ENCODE measurements at places on chromosomes 7 and 10.

DNA sequence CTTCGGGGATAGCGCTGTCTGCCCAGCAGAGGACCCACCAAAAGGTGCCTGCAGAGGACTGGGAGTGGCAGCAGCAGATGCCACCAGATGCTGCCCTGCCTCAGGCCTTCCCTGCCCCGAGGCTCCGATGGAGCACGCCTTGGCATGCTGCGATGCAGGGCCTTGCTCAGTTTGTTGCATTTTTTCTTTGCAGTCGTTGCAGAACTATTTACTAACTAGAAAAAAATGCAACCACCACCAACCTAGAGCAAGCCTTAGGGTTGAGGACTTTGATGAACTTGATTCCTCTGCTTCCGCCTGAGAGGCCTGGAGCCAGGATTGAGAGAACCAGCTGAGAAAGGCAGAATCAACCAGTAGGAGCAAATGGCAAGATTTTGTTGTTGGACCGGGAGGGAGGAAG lies 585.6 kb upstream of the MKI67 start:
- DNase-seq = no peak

DNA sequence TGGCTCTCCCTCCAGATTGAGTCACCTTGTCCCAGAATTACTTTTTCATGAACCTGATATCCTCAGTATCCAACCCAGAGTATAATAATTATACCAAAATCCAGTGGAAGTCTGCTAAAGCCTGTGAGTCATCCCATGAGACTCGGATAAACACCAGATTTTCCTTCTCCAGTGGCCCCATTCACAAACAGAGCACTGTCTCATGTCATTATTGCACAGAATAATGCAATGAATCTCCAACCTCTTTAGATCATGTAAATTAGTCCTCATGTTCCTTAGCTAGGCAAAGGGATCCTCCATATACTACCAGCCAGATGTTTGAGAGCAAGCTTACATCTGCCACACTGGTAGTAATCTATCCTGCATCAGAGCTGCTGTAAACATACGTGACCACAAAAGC lies 89.0 kb downstream of the AMPH start:
- no peak for DNase-seq

GRCh38 chr10:71263376-71263775 lies 51.0 kb downstream of the UNC5B start:
- DNase-seq = no peak

DNA sequence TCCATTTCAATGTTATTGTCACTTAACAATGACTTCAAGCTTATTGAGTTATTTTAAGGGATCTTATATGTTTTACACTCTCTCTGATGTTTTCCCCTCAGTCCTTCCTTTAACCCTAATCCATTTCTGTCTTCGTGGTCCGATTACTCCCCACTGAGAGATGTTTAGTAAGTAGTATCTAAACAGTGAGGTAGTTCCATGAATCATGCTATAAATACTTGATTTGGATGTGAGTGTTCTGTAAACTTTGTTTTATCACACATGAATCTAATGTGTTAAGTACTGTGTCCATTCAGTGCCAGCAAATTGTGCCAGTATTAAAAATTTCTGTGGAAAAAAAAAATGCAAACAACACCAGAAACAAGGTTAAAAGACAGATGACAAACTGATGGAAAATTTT lies 18.6 kb downstream of the RPP30 start:
- DNase-seq = no peak

GRCh38 chr10:60896033-60896432 lies 48.0 kb downstream of the RHOBTB1 start:
- DNase-seq = no peak

DNA sequence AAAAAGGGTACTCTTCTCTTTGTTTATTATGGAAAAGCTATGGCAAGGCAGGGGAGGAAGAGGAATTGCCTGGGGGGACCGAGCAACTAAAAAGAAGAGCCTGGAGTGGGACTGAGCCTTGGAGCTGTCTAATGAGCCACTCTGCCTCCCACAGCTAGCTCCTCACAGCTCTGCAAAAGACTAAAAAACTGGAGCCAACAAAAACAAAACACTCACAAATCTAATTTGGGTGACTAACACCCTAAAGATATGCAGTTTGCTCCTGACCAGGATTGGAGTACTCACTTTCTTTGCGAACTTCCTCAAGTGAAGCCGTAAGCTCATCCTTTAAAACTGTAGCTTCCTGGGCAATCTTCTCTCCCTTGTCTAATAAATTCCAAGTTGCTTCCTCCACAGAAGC lies 89.4 kb downstream of the CTNNA3 start:
- DNase-seq = no peak

- DNase-seq = no peak
Observed at GRCh38 chr10:35631404-35631803, 10.7 kb downstream of the FZD8 start.

DNA sequence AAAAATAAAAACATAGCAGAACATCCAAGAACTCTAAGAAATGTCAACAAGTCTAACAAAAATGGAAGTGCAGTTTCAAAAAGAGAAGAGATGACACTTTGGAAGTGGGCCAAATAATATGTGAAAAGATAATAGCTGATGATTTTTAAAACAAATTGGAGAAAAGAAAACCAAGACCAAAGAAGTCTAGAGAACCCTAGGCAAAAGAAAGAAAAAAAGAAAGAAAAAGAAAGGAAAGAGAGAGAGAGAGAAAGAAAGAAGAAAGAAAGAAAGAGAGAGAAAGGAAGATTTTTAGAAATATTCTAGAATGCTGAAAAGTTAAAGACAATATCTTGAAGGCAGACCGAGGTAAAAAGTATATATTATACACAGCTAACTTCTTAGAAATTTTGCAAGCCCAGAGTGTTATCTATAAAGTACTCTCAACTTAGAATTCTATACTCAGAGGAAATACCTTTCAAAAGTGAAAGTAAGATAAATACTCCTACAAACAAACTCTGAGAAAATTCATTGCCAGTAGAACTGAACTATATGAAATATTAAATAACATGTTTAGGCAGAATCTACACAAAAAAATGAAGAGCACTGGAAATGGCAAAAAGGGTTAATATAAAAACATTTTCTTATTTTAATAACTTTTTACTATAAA lies 138.7 kb upstream of the SMIM30 start:
- no peak for DNase-seq

DNA sequence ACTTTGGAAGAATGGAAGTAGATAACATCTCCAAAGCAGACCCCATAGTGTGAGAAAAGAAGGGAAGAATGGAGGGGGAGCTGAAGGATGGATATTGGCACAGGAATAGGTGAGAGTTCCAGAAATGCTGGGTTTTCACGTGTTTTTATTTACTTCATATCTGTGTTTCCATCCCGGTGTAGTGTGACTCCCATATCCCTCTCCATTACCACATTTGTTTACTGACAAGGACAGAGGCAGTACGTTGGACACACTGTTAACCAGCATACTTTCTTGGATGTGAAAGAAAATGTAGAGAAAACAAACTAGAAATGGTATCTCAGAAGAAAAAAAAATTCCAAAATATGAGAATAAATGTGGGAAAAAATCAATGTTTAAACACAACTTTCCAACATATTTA lies 124.4 kb upstream of the PFKP start:
- no peak for DNase-seq

DNA sequence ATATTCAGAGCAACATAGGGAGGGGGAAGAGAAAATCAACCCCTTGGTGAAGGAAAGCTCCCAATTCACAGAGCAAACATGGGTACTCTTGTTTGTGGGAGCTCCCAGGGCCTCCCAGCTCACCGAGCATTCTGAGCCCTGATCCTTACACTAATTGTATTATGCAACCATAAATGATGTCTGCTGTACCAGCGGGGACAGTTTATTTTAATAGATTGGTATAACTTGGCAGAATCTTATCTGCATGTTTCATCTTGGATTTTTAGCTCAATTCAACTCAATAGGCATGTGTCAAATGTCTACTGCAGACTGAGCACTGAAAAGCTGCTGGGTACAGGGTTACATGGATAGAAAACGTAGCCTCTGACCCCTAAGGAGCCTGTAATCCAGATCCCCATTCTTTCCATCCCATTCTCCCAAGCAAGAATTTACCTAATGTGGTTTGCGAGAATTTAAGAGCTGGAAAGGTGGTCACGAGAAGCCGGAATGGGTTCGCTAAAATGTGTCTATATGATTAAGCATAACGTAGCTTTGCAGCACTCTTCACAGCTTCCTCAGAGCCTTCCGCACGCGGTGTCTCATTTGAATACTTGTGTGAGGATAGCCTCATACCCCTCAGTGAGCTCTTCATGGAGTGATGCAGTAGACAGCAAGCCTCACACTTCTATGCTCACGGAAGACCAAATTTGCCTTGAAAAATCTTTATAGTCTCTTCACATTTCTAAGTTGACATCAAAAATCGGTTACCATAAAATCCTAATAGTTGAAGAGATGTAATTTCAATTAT lies 18.3 kb downstream of the EGFR start:
- no peak for DNase-seq

DNA sequence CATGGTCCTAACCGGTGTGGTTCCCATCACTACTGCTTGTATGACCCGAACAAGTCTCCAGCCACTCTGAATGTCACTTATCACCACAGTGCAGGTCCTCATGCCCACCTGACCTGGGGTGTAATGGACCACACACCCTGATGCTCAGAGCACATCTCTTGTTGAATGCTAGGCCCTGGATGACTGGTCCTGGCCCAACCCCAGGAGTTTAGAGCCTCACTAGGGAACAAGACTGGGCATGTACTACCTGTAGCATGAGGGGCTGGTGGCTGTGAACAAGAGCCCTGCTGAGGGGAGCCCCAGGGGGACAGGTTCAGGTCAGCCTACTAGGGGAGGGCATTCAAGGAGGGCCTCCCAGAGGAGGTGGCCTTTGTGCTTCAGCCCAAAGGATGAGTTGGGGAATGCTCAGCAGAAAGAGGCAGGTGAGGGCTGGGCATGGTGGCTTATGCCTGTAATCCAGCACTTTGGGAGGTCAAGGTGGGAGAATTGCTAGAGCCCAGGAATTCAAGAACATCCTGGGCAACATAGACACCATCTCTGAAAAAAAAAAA lies 31.2 kb downstream of the ZMIZ1 start:
- DNase-seq = no peak

DNA sequence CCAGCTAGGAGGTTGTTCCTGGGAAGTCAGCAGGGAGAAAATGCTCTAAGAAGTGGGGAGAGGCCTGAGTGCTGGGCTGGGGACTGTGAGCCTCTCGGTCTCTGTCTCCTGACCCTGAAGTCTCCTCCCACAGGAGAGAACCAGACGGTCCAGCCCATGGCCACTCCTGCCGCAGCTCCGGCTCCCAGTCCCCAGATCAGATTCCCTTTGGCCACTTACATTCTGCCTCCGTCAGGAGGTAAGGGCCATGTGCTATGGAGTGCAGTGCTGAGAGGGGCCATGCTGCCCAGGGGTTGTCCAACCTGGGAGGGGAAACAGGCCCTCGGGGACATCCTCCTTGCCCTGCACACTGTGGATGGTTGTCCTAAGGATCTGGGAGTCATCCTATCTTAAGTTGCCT lies 21.3 kb upstream of the ZNF467 start:
- no peak for DNase-seq

GRCh38 chr10:78649429-78649828 lies 419.3 kb upstream of the ZMIZ1 start:
- DNase-seq = no peak

GRCh38 chr7:127678947-127679346 lies 27.0 kb downstream of the SND1 start:
- DNase-seq = no peak

DNA sequence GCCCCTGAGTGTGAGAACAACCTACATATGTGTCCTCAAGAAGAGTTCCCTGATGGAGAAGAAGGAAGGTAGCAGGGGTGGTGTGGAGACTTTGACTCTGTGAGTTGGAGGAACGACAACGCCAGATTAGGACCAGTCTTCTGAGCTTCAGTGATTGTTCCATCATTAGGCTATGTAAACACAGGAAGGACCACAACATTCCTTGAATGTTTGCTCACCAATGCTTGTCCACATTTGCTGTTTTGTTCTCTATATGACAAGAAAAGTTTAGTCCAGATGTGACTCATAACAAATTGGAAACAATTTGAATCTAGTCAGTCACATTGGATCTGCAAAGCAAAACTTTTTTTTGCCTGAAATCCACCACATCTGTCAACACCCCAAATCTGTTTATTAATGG lies 62.7 kb downstream of the ENTPD1 start:
- DNase-seq = no peak

GRCh38 chr10:69912589-69912988 lies 110.9 kb downstream of the COL13A1 start:
- DNase-seq = no peak

GRCh38 chr7:70193514-70193913 lies 595.2 kb downstream of the AUTS2 start:
- peak; percentile 80 for DNase-seq

- no peak for DNase-seq
Observed at GRCh38 chr10:98253499-98253898, 14.5 kb downstream of the LOXL4 start.
